ENCODE measurements at places on chromosomes 13 and 19. TPM values are rescaled to one million over a fixed set of nuclear protein-coding genes. Genes with fewer than 3 reads are reported as not detected.

DNA sequence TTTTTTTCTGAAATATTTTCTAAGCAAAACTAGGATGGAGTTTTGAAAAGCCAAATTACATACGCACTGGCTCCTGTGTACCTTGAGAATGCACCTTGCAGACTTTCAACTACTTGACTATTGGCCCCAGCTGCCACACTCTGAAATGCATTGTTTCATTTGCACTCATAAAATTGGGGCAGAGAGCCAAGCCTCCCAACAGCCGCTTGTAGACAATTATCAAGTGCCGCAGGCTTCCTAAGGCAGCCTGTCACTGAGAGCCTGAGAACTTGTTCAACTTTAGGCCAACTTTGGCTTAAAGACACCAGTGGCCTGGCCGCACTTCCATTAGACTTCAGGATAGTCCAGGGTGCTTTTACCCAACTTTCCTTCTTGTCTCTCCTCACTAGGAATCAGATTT lies 115.7 kb upstream of the STARD13 start:
- peak; percentile 89 for DNase-seq

- no peak for DNase-seq
Measured at GRCh38 chr13:43388282-43389034, 365.1 kb downstream of the DNAJC15 start.

- no peak for DNase-seq
Measured at GRCh38 chr19:43553656-43554055, 20.7 kb downstream of the ZNF575 start.

DNA sequence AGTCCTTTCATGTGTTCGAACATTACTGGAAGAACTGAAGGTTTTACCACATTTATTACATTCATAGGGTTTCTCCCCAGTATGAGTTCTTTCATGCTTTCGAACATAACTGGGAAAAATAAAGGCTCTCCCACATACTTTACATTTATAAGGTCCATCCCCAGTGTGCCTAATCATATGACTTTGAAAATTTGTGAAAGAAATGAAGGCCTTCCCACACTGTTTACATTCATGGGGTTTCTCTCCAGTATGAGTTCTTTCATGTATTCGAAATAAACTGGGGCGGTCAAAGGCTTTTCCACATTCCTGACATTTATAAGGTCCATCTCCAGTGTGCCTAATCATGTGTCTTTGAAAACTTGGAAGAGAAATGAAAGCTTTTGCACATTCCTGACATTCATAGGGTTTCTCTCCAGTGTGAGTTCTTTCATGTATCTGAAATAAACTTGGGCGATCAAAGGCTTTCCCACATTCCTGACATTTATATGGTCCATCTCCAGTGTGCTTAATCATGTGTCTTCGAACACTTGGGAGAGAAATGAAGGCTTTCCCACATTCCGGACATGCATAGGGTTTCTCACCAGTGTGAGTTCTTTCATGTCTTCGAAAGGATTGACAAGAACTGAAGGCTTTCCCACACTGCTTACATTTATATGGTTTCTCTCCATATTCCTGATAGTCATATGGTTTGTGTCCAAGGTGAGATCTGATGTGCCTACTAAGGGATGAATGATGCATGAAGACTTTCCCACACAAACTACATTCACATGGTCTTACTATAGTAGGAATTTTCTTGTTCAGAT lies 24.0 kb downstream of the ZNF564 start:
- no peak for DNase-seq

- no peak for DNase-seq
Measured at GRCh38 chr13:57897225-57897624, 265.7 kb downstream of the PCDH17 start.

GRCh38 chr13:86445672-86446071 lies 646.5 kb upstream of the SLITRK6 start:
- DNase-seq = no peak

- DNase-seq = no peak
Measured at GRCh38 chr13:106609116-106609515, 41.2 kb upstream of the ARGLU1 start.

DNA sequence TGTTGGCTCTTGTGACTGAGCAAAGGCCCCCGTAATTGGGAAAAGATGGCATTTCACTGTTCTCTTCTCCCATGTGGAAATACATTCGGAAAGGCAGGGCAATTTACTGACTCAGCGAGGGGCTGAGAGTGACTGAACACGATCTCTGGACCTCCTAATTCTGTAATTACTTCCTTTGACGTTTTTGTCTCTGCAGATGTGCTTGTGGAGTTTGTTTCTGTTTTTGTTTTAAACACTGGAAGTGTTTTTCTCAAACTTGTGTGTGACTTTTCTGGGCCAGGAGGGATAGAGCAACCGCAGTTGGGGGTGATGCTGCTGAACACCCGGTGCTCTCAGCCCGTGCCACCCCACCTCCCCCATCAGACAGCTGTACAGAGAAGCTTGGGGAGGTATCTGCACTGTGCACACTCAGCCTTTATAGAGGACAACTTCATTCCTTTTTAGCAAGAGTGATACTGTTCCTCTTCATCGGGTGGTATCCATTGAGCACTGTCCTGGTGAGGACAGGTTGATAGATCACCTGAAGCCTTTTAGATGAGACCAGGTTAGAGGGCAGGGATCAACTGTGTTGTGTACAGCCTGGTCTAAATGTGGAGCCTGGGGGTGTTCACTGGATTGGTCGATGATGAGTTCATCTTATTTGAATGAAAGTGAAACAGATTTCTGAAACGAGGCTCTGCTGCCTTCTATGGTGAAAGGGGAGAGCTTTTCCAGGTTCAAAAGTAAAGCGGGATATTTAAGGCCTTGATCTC lies 117.4 kb downstream of the ESD start:
- no peak for DNase-seq

- no peak for DNase-seq
Measured at GRCh38 chr19:44609219-44609618, 4.1 kb upstream of the IGSF23 start.

GRCh38 chr19:30552593-30552992 lies 180.4 kb downstream of the ZNF536 start:
- no peak for DNase-seq

DNA sequence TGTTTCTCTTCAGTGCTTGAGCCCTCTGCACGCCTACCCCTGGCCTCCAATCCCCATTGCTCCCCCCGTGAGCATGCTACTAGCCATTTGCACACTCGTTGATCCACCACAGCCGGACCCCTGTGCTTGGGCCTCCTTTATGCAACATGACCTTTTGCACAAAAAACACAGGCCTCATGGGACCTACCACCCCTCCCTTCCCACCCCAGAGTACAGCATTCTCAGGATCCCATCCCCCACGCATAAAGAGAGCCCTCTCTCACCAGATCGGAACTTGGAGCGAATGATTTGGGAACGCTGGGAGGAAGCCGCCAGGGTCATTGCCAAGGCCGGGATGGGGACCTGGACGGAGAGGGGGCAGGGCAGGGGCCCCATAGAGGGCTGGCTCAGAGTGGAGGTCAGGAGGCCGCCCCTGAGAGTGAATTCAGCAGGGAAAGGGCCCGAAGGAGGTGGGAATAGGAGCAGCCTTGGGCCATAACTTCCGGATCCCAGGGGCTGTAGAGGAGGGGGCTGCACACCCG lies 754 bp downstream of the MAMSTR start:
- no peak for DNase-seq

GRCh38 chr13:50585674-50586413 lies 257.6 kb downstream of the DLEU7 start:
- DNase-seq = no peak

GRCh38 chr19:45792470-45793177 lies at the start of gene DMWD:
Gene DMWD (minus strand): TSS chr19:45792845. CDS start chr19:45792756, 89 bp downstream.
- DNase-seq = peak; percentile 100

DNA sequence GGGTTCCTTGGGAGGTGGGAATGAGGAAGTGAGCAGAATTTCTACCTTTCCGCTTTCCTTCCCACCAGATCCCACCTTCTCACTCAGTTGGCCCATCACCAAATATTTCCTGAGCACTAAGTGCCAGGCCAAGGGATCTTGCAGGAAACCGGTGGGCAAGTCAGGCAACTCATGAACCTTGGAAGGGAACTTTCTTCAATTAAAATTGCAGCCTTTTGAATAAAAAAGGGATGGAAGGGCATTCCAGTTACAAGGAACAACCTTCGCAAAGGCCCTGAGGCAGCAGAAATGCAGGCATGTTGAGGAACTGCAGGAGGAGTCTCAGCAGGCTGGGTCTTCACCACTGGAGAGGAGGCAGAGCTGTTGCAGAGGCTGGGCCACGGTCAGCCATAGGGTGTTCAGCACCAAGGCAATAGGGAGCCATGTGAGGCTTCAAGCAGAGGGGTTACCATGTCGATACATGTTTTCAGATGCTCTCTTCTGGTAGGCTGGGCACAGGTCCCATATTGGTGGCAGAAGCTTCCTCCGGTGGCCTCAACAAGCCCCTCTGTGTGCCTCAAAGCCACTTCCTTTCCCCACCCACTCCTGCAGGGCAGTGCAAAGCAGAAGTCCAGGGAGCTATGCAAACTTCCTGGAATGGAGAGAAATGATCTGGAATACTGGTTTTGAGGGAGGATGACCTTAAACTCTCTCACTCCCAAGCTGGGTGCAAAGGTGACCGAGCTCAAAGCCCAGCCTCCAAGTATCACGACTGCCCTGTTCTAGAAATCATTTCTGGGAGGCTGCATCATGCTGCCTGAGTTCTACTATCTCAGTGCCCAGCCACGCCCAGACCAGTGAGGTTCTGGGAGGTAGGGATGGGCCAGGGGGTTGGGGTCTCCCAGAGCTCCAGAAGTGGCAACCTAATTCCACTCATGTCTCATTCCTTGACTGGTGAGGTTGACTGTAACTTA lies at the start of gene FUT6:
Gene FUT6 (minus strand): TSS at position 638 of the 953 bp plus-strand sequence. CDS start 7,135 bp downstream, outside the sequence.
- no peak for DNase-seq

- DNase-seq = no peak
Measured at GRCh38 chr13:49454388-49455006, 10.4 kb downstream of the SETDB2 start.

- no peak for DNase-seq
Measured at GRCh38 chr13:30039511-30039911, 189.1 kb upstream of the UBL3 start.

DNA sequence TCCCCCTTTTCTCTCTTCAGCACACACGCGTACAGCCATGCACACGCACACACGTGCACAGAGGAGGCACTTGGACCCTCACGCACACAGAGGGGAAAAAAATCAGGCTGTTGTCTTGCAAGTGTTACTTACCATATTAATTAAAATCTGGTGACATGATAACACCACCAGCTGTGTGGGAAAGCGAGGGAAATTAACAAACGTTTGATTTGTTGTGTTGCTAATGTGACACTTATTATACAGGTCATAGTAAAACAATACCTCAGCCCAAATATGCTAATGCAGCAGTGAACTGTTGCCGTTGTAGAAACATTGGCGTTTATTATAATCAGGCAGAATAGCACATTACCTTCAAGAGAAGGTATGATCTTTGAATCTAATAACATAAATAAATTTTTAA lies 211.7 kb downstream of the TEX29 start:
- DNase-seq = no peak

DNA sequence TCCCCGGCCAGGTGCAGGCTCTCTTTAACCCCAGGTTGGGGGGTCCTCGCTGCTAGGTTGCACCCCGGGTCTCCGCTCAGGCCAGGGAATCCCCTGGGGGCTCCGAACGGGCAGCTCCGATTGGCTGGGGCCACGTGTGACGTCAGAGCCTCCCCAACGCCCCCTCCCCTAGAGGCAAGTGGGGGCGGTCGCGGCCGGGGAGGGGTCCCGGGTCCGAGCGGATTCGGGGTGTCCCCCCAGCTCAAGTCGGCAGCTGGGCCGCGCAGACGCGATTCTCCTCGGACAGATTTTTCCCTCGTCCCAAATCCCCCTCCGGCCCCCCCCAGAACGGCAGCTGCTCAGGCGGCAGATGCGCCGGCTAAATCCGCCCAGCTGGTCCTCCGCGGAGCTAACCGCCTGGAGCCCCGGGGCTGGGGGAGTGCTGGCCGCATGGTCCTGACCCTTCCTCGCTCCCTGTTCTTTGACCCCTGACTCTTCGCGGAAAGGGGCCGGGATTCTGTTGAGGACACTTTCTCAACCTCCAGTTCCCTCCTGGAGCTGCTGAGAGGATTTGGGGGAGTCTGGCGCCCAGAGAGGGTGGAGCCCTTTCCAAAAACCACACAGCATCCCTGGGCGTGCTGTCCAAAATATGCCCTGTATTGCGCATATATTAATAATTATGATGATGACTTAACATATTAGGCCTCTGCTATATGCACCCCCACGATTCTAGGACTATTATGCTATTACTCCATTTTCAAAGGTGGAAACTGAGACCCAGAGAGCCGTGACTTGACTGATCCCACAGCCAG lies 25.4 kb upstream of the SEMA6B start:
- no peak for DNase-seq

GRCh38 chr13:39302820-39303219 lies 264.6 kb downstream of the NHLRC3 start:
- DNase-seq = no peak

GRCh38 chr13:80386002-80386401 lies 45.1 kb upstream of the SPRY2 start:
- DNase-seq = no peak

DNA sequence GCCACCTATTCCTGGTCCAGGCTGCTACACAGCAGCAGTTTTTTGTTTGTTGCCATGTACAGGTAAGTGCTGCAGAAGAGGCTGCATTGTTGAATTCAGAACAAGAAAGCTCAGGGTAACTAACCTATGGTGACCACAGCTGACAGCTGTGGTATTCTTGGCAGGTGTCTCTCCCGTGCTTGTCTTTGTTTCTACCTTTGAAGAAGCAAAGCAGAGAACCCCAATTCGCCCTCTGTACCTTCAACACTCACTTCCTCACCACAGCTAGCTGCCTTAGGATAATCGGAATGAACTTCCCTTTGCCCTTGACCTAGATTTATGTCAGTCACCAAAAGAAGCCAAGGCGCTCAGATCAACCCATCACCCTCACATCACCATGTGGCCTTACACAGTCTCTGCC lies 1703.3 kb upstream of the SLC10A2 start:
- DNase-seq = no peak

DNA sequence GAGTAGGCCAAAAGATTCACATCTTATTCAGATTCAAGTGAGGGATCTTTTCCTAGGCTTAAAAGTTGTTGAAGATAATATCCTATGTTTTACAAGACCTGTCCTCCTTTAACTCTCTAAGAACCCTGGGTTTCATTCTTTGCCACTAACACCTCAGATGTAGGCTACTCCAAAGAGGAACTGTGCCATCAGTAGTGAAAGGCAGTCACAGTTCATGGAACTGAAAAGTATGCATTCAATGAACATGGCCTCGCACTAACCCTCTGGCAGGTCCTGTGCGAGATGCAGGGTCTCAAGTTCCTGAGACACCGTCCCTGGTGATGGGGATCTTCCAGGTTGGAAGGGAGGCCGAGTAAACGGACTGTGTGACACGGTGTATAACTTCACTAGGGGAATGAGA lies 4.3 kb downstream of the LGALS14 start:
- DNase-seq = no peak

ADPRHL1 gene
- total RNA-seq = 1.5 TPM

CA11 gene
- 4.6 TPM for total RNA-seq

SULT2B1 gene
- 0.54 TPM for total RNA-seq

HSD17B14 gene
- 16.6 TPM for total RNA-seq

LTBP4 gene
- 276 TPM for total RNA-seq

MEF2B gene
- 1.5 TPM for total RNA-seq

ZNF567 gene
- 27.9 TPM for total RNA-seq

LRRC4B gene
- 2.3 TPM for total RNA-seq

APOC4 gene
- not detected for total RNA-seq

Data from thyroid gland (tissue), 4 donors.